ENCODE measurements at places on chromosomes 2 and 18.

DNA sequence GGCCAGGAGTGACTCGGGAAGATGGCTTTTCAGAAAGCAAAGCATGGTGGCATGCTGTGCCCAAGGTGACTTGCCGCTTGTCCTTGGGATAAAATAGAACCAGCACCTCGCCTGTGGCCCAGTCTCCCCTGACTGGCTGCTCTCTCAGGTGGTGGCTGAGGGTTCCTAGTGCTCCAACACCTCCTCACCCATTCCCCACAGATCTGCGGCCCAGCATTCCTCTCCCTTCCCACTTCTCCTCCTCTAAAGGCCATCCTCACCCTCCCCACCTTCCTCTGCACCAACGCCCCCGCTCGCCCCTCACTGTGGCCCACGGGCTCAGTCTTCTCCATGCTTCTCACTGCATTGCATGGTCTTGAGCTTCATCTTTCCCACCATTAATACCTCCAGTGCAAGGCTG lies 132.4 kb downstream of the PXDN start:
- no peak for DNase-seq

GRCh38 chr2:239424337-239425045 lies 23.7 kb upstream of the HDAC4 start:
- no peak for DNase-seq

GRCh38 chr2:180571559-180571958 lies 408.8 kb upstream of the UBE2E3 start:
- DNase-seq: no peak

DNA sequence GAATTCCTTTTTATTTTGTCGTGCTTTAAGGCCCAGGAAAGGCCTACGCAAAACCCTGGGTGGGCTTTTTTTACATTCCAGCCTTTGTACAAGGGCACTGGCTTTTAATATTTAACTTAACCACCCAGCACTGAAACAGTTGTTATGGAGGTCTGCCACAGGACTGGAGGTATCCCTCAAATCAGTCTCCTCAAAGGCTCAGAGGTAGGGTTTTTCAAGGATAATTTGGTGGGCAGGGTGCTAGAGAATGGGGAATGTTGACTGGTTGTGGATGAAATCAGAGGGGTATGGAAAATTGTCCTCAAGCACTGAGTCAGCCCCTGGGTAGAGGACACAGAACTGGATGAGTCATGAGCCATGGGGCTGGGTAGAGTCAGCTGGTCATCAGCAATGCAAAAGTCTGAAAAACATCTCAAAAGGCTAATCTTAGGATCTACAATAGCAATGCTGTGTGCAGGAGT lies 443.1 kb downstream of the THSD7B start:
- DNase-seq: no peak

DNA sequence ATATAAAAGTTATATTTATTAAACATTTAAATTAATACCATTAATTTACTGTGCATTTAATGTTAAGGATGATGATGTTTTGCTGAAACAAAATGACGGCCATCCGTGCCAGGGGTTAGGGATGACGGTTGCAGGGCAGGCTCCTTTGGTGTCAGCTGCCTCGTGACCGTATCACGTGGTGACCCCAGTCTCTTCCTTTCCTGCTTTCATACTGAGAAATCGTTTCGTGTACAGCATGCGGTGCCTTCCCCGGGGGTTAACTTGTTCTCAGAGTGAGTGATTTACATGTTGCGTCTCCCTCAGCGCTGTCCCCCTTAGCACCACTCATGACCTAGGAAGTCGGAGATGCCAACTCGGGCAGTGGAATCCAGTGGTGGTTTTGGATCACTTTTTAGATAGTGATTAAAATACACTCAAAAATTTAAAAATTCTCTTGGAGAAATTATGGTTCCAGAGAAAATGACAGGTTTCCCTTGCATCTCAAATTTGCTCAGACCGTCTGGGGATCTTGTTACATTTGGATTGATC lies 290.8 kb downstream of the GBX2 start:
- DNase-seq: no peak

DNA sequence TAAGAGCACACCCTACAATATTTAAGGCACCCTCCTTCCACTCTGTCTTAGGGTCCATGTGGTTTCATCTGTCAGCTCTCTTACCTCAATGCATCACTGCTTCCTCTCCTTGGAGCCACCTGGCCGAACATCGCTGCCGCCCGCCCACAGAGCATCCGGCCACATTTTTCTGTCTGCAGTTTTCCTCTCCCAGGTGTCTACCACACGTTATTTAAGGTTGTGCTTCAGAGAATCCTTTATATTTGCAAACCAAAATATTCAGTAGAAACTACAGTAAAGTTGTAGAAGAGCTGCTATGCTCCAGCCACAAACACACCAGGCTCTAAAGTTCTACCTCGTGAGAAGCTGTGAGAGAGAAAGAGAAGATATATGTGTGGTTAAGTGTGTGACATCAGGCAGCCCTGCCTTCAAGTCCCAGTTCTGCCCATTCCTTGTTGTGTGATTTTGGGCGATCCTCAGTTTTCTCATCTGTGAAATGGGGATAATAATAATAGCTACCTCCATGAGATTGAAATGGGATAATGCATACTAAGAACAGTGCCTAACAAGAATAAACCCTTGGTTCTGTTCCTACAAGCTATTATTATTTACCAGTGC lies 4.9 kb upstream of the STK17B start:
- DNase-seq: peak; percentile 81

- no peak for DNase-seq
Measured at GRCh38 chr2:68918497-68918896, 34.2 kb downstream of the GKN2 start.

DNA sequence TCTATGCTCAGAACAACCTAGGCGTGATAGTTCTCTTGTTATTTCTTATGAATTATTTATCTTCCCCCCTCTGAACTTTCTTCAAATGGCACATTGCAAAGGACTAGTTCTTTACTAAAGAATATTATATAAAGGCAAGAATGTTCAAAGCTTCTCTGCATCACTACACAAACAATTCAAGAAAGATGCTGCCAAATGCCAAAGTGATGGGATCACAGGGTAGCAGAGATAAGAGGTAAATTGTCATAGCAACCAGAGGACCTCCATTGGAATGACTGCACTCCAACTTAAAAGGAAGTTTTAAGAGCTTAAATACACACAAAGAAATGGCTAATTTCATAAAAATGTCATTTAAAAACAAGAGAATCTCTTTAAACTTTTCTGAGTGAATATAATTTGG lies 72.8 kb downstream of the AQP4 start:
- no peak for DNase-seq

DNA sequence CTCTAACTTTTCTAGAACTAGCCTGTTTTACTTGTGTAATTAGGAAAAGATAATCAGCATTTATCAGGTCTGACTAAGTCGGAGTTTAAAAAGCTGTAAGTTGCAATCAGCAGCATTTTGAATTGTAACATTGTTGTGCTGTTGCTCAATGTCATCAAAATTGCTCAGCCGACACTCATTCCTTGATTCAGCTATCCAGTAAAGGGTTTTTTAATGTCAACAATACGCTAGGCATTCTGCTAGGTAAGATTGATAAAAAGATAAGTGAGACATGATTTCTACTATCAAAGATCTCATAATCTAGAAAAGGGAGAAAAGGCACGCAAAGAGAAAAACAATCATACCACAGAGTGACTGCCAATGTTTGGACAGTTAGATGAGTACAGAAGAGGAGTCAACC lies 327.1 kb upstream of the CDH2 start:
- no peak for DNase-seq

DNA sequence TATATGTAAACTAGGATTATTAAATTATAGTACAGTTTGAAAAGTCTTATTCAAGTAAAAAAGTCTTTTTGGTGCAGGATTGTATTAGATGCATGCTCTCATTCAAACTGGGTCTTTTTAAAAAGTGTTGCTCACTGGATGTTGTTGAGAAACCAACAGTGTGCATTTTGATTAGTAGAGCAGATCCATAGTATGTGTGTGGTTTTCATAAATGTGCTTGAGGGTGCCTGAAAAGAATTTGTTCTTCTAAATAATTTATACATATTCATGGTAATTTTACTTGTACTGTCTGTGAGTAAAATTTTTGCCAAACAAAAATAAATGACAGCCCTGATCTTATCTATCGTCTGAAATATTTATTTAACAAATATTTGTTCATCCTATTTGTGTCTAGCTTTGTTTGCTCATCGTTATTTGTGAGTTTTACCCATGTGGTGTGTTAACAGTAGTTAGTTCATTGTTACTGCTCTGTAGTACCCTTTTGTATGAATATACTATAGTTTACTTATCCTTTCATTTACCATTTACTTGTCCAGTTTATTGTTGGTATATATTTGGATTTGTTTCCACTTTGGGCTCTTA lies 50.4 kb downstream of the PTPN4 start:
- DNase-seq: no peak

GRCh38 chr2:214837466-214837865 lies 28.0 kb upstream of the BARD1 start:
- no peak for DNase-seq

DNA sequence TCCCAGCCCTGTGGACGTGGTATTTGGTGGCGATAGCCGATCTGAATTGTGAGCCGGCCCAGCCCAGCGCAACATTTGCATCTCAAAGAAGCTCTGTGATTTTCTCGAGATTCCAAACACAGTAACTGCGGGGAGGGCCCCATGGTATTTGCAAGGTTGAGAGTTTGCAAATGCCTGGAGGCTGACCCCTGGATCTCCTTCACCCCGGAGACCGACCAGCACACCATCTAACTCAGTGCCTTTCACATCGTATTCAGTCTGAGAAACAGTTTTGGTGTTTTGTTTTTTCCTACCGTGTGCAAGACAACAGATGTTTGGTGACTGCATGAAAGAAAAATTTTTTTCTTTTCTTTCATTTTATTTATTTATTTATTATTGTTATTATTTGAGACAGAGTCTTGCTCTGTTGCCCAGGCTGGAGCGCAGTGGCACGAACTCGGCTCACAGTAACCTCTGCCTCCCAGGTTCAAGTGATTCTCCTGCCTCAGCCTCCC lies 40.3 kb downstream of the MYCN start:
- DNase-seq: no peak

GRCh38 chr2:195304310-195304709 lies 352.7 kb upstream of the SLC39A10 start:
- DNase-seq: no peak

DNA sequence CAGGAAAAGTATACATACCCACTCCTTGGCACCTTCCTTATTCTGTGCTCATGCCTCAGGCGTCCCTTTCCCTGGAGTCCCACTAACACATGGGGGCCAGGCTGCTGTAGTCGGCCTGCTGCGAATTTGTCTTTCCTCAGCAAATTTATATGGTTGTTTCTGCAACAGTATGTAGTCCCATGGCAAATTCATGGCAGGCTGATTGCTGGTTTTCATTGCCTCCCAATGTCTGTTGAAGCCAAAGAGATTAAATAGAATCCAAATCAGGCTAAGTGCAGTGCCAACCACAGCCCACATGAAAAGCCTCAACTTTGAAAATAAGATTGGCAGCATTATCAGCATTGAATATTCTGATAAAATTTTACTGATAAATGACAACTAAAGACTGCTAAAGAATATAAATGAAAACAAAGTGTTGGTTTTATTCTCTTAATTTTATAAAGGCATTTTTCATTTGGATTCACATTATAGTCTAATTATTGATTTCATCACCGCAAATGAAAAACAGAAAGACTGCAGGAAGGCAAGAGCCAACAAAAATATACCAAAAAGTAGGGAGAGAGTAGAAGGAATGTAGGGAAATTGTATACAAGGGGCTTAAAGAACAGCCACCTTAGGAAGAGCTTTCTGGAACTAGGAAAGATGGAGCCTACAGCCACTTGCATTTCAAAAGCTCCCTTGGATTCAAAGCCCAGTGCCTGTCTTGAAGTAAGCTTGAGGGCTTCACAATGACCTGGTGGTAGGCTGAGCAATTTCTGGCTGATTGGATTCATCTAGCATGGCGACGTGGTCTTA lies 283.7 kb upstream of the MMADHC start:
- DNase-seq: no peak

GRCh38 chr2:40352041-40352702 lies 99.7 kb downstream of the SLC8A1 start:
- no peak for DNase-seq

- no peak for DNase-seq
Measured at GRCh38 chr2:27092696-27093429, 6.3 kb downstream of the KHK start.

DNA sequence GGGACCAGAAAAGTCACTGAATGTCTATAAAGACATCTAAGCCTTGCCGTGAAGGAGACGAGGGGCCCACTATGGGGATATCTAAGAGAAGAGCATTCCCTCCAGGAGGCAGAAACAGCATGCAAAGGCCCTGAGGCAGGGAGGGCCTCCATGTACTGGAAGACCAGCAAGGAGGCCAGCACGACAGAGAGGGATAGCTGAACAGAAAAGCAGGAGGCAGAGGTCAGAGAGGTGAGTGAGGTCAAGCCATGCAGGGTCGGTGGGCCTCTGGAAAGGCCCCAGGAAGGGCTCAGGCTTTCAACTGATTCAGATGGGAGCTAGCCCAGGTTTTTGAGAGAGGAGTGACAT lies 5.7 kb downstream of the TRABD2A start:
- no peak for DNase-seq

DNA sequence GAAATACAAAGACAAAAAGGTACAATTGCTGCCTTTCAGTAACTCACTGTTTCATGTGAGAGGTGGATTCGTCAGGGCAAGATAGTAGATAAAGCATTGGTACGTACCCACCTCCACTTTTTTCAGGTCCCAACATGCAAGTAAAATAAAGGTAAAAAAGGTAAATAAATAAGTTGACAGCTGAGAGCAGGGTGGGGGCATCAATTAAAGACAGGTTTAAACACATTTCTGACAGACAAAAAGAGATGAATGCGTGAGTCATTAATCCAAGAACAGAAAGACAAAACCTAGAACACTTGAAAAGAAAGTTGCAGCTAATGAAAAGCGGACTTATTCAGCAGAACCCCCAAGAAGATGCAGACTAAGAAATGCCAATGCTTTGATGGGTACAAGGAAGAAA lies 979.6 kb upstream of the CDH2 start:
- DNase-seq: no peak

DNA sequence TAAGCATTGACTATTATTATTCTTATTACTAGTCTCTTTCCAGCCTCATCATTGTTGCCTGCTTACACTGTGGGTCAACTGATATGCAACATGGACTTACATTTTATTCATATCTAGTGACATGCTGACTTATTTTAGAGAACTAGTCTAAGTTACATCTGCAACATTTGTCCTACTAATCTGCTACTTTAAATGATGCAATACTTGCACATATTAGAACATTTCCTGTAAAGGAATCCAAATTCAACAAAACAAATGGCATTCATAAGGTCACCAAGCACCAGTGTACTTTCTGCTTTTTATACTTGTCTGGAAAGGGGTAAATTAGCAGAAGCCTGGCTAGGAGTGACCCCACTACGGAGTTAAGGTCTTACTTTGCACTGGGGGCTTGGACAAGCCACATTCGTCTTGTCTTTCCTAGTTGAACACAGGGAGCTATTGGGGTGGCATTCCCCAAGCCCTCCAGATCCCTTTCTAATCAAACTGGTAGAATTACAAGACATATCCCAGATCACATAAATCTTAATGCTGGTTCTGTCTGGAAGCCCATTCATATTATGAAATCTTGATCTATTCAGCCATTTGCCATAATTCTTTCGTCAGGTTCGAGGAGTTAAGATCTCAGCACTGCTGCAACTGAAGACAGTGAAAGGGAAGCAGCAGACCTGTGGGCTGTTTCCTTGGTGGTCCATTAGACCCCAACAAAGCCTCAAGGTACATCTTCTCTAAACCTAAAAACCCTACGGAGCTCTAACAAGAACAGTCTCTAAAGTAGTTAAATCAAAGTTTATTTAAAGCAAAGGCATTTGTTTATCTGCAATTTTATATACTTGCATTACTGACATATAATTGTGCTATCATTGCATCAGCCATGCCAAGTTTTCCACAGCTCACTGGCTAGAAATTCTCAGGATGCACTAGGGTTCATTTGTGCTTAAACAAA lies 49.9 kb upstream of the RTN4 start:
- DNase-seq: no peak

GRCh38 chr18:14959550-14959949 lies 211.6 kb downstream of the ANKRD30B start:
- DNase-seq: no peak
